A549 treated with DMSO at 1 μM for 4 hours (cell line): ENCODE measurements at places on chromosomes 16 and 17. TPM values are rescaled to one million over a fixed set of nuclear protein-coding genes. Genes with fewer than 3 reads are reported as not detected.

ANTKMT gene
- 26.6 to 61.4 TPM (median 50.6 TPM) in 5 replicates for total RNA-seq

TRAPPC1 gene
- 271 to 324 TPM (median 289 TPM) in 5 replicates for total RNA-seq

STRADA gene
- 24.9 to 30.7 TPM (median 27.0 TPM) in 5 replicates for total RNA-seq

KCNJ16 gene
- total RNA-seq, result 0.05 to 0.23 TPM (median 0.17 TPM) in 5 replicates

NOG gene
- 0.88 to 1.4 TPM (median 1.1 TPM) in 5 replicates for total RNA-seq

VWA3A gene
- 0.03 to 0.12 TPM in 2 of 5 replicates, not detected in the others for total RNA-seq
